ENCODE measurements at places on chromosomes 7 and 10. TPM values are rescaled to one million over a fixed set of nuclear protein-coding genes. Genes with fewer than 3 reads are reported as not detected.

DNA sequence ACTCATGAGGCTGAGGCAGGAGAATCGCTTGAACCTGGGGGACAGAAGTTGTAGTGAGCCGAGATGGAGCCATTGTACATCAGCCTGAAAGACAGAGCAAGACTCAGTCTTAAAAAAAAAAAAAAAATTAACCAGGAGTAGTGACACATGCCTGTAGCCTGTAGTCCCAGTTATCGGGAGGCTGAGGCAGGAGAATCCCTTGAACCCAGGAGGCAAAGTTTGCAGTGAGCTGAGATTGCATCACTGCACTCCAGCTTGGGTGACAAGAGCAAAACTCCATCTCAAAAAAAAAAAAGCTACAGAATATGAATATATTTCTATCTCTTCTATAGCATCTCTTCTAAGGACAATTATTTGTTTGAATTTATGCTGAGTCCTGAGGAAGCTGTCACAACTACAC, 6.5 kb downstream of the AZGP1 start:
- DNase-seq: no peak

H2BK1 gene
- polyA plus RNA-seq: not detected

PCBD1 gene
- polyA plus RNA-seq: 112 TPM

DNA sequence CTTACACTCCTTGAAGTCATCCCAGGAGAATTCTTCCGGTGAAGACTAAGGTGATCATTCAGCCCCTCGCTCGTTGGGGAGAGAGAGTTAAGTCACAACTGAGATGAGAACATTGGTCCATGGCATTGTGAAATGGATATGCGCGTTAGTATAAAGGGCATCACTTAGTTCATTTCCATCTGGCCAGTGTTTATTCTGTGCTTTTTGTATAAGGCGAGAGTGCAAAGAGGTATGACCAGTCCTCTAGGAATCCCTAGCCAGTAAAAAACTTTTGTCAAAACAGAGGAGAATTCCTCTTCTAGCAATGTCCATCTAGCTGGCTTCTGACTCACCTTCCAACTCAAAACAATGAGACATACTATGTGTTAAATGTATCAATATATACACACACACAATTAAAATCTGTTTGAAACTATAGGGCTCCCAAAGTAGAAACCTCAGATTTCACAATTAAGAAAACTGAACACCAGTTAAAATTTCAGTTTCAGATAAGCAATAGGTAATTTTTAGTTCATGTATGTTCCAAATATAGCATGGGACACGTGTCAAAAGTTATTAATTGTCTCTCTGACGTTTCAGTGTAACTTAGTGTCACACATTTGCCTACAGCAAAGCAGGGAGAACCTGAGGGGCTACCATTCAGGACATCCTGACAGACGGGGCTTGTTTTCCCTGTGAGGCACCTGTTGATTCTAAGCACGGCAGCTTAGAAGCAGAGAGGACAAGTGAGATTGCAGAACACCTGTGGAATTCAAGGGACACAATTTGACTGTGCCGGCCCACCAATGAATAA, 158.9 kb downstream of the KLF6 start:
- no peak for DNase-seq

DNA sequence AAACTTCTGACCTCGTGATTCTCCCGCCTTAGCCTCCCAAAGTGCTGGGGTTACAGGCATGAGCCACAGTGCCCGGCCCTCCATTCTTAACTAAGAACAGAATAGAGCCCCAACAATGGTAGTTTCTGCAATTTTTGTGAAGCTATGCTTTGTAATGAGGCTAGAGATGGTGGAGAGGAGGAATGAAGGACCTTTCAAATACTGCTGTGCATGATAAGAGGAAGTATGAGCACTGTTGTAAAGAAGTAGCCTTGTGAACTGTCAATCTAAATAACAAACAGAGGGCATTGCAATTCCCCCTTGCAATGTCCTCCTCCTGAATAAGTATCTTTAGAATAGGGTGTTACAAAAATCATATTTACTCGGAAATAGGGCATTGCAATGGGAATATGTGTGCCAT, 70.2 kb downstream of the EVX1 start:
- DNase-seq: no peak

LDB3 gene
- polyA plus RNA-seq: 1.5 TPM

DNA sequence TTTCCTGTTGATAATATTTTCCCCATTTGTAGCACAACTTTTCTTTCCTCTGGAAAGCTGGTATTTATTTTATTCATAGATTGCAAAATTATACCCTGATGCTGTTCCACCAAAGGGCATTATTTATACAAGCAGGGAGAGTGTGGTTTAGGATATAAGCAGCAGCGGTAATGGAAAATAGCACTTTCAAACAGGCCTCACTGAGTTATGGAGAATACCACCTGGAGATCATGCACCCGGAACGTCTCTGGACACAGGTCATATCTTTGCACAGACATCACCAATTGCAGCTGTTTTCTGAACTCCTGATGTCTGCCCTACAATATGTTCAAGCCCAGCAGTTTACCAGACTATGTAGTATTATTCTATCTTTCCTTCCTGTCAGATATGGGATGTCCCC, 2.0 kb upstream of the CALD1 start:
- no peak for DNase-seq

DNA sequence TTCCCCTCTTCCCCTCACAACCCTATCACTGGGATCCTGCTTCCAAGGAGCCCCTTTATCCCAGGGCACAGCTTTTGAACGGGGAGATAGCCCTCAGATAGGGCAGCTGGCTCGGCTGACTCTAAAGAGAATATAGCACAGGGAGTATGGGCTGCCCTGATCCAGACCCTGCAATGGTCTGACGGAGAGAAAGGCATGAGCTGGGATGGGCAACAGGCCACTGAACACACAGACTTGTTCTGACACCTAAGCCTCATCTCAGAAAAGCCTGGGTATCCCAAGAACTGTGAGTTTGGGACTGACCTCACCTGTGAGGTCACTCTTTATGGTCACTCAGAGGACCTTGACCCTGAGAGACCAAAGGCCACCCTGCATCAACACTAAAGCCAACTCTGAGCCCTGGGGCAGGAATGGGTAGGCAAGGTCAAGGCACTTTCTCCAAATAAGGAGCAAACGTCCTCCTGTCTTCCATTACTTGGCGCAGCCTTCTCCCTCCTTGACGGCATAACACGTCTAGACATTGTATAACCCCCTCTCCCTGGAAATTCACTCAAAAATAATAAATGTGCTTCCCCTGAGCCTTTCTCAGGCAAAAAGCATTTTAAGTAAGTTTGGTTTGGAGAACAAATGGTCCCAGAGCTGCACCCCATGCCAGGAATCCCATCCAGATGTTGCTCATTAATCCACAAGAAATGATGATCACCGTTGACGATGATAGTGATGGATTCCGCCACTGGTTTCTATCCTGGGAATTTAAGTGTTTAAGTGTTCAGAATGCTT, 8.2 kb upstream of the LRRC18 start:
- no peak for DNase-seq

- no peak for DNase-seq
Measured at GRCh38 chr10:26374426-26374825, 63.7 kb upstream of the APBB1IP start.

DNA sequence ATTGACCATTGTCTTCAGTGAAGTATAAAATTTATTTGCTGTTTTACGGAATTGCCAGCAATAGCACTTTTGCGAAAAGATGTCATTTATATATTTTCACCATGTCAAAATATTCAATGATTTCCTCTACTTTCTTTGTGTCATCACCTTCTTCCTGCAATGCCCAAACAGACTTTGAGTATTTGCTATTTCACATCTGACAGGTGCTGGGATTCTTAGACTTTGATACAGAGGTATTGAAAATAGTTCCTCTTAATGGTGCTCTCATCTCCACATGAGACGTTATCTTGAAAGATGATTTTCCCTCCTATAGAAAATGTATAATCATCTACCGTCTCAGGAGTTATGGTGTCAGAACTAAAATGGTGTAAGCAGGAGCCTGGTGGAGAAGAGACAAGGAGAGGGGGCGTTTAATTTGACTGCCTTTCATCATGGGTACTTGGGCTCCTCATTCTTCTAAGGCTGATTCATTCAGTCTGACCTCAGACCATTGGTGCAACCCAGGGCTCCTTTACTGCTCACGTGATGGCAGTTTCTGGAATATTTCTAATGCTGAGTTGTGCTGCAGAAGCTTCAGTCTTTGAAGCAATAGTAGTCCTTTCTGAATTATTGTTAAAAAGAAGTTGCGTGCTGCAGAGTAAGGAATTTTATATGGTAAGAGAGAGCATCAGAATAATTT, 404.6 kb downstream of the PHTF2 start:
- no peak for DNase-seq

CALCR gene
- polyA plus RNA-seq: 1.0 TPM

DNA sequence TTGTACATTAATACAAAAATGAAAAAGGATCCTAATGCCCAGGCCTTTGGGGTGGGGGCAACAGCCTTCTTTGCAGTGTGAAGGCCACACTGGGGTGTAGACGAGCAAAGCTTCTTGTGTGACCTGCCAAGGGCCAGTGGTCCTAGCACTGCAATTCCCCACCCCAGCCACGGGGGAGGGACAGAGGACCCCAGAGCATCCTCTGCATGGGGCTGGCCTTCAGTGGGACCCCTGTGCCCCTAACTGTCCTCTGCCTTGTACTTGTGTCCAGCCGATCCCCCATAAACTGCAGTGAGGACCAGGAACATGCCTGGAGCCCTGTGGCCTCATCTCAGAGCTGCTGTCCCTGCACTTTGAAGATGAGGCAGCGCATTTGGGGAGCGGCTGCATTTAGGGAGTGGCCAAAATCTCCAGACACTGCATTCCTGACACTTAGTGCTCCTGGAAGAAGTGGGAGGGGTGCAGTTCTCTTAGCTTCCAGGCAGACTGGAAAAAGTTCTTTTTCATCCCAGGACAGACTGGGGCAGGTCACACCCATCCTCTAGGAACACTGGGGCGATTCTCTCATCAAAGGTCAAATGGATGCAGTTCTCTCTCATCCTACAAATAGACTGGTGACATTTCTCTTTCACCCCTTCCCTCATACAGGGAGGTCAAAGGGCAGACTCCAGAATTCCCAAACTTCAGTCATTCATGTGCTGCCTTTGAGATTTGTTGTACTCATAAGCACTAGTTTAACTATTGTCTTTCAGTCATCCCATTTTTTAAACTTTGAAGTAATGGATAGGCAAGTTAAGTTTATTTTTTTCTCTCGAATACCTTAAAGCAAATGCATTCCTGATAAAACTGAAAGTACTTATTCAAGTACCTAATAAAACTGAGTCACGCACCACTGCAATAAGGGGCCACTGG, 922 bp upstream of the MYO1G start:
- DNase-seq: no peak

GRCh38 chr10:86759073-86759672, 2.8 kb downstream of the BMPR1A start:
- no peak for DNase-seq

ITGB8 gene
- 67.9 TPM for polyA plus RNA-seq

- DNase-seq: no peak
Measured at GRCh38 chr10:64040781-64041180, 519.6 kb downstream of the REEP3 start.

DNA sequence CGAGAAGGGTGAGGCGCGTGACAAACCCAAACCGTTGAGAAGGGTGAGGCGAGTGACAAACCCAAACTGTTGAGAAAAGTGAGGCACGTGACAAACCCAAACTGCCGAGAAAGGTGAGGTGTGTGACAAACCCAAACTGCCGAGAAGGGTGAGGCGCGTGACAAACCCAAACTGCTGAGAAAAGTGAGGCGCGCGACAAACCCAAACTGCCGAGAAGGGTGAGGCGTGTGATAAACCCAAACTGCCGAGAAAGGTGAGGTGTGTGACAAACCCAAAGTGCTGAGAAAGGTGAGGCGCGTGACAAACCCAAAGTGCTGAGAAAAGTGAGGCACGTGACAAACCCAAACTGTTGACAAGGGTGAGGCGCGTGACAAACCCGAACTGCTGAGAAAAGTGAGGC, 25.0 kb downstream of the ESYT2 start:
- DNase-seq: no peak

SMKR1 gene
- 2.5 TPM for polyA plus RNA-seq

- DNase-seq: peak; percentile 78
Measured at GRCh38 chr10:132516771-132517725, 20.5 kb upstream of the INPP5A start.

DNA sequence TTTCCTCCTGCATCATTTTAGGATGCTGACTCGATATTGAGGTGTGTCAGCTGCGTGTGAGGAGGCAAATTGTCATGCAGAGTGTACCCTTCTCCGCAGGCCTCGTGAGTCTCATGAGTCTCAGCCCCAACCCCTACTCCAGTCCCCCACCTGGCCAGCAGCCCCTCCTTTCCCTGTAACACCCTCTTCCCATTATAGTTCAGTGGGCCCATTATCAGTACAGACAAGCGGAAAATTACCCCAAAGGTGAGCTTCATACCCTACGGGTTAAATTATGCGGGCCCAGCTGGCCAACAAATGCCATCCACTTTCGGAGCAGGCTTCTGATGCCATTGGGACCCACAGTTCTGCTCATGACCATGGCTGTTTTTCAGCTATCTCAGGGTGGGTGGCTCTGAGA, 25.2 kb downstream of the SFTPD start:
- no peak for DNase-seq

DNA sequence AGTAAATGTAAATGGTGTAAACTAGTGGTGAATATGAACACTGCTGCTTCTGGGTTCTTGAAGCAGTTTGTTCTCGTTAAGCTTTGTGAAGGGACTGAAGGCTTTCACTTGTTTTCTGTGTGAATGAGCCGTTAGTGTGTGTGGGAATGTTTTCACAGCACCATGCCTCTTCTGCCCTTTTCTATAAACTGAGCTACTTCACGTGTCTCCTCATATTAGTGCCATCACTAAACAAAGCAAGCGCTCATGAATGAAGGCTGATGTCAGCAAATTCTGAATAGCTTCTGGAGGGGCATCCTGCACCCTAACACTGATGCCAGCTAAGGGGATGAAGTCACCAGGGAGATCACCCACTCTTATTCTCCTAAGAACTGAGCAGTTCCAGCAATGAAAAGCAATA, 205.6 kb upstream of the ETV1 start:
- DNase-seq: no peak

GRCh38 chr7:7736671-7737070, 18.3 kb upstream of the RPA3 start:
- no peak for DNase-seq

DNA sequence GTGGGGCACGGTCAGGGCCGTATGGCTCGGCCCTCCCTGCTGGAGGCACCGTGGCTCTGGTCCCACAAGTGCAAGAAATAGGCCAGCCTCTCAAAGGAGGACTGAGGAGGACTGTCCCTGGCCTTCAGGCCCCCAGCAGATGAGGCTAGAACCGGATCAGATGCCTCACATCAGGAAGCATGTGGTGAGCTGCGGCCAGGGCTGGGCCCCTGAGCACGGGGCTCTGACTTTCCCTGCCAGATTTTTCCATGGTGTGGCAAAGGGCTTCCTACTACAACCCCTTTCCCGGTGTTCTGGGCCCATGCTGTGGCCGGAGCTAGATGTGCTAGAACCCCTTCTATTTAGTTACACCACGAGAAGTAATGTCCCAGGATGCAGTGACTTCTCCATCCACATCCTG, 100.4 kb downstream of the TCERG1L start:
- DNase-seq: no peak

GRCh38 chr10:79150444-79150754, 81.6 kb downstream of the ZMIZ1 start:
- no peak for DNase-seq

FZD8 gene
- 13.2 TPM for polyA plus RNA-seq

VSTM2A gene
- polyA plus RNA-seq: 2.0 TPM

- DNase-seq: no peak
Measured at GRCh38 chr7:69260023-69260422, 338.3 kb upstream of the AUTS2 start.

- no peak for DNase-seq
Measured at GRCh38 chr7:30873656-30874055, 38.0 kb upstream of the AQP1 start.

JCAD gene
- 29.6 TPM for polyA plus RNA-seq

MARVELD1 gene
- 47.4 TPM for polyA plus RNA-seq

- no peak for DNase-seq
Measured at GRCh38 chr7:131249003-131249402, 78.7 kb upstream of the MKLN1 start.

GRCh38 chr10:69732147-69732825, 69.4 kb upstream of the COL13A1 start:
- DNase-seq: no peak
